LHCN-M2 (cell line): ENCODE measurements at places on chromosomes 11 and 22.

GRCh38 chr11:95505927-95506426, 275.0 kb upstream of the SESN3 start:
- no peak for DNase-seq

- no peak for DNase-seq
Observed at GRCh38 chr11:28887681-28888080, 779.5 kb downstream of the METTL15 start.

DNA sequence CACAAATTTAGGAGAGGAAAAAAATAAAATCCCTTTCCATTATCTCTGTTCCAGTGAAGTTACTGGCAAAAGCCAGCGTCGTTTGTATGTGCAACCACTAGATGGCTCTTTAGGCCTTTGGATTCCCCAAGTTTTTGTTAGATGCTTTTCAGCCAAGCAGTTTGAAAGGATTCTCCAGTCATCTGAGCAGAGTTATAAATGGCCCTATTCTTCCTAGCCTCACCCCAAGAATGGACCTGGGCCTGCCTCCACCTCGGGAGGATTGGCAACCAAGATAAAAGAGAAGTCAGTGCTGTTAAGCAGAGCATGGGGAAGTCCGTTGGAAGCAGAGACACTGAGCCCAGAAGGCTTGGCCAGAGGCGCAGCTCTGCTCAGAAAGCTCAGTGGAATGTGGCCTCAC, 15.4 kb downstream of the FAM181B start:
- peak; percentile 45 for DNase-seq

DNA sequence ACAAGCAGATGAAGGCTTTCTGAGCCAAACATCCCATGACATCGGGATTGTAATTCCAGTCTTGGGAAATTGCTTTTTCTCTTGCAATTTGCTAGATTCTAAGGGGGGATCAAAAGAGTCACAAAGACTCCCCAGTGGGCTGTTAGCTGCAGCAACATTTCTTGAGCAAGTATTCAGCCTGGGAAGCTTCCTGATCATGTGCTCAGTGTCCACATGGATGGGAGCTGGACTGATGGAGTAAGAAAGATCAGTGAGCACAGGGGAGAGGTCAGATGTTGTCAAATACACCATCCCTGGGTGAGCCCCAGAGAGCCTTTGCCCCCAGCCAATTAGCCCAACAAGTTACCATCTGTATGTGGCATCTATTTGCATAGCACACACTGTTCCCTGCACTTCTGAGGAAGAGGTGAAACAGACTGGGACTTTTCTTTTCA, 10.2 kb upstream of the GRK3 start:
- no peak for DNase-seq

- DNase-seq, result peak; percentile 59
Observed at GRCh38 chr11:61567286-61568061, 13.4 kb downstream of the SYT7 start.

DNA sequence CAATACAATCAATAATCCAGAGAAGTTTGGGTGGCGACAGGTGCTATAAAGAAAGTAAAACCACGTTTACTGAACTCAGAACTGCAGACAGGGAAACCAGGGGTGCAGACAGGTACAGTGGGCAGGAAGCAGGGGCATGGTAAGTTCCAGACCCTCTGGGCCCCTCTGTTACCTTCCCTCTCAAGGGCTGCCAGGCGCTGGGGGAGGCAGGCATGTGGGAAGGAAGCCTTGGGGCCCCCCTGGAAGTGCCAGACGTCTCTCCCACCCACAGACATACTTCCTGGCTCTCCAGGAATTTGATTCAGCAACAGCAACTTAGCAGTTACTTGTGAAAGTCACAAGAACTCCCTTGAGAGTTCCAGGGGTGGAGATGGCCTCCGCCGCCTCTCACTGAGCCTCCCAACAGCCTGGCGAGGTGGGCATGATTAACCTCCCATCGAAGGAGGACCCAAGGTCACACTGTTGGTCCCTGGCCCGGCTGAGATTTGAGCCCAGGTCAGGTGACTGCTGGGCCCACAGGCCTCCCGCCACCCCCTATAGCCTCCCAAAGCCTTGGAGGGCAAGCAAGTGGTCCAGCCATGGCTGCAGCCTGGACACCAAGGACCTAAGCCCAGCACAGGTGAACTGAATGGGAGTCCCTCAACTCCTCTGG, 14.1 kb upstream of the TSKU start:
- DNase-seq, result no peak

DNA sequence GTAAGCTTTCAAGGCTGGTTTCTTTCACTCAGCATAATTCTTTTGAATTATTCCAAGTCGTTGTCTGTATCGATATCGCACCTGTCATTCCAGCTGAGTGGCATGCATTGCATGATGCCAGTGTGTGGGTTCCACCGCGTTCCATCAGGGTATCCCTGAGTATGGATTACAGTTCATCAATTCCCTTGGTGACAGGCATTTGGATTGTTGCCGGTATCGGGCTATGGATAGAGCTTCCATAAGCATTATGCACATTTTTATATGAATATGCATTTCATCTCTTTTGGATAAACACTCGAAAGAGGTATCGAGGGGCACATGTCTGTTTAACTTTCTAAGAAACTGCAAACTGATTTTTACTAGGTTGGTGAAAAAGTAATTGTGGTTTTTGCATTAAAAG, 698.8 kb downstream of the BRD1 start:
- no peak for DNase-seq

DNA sequence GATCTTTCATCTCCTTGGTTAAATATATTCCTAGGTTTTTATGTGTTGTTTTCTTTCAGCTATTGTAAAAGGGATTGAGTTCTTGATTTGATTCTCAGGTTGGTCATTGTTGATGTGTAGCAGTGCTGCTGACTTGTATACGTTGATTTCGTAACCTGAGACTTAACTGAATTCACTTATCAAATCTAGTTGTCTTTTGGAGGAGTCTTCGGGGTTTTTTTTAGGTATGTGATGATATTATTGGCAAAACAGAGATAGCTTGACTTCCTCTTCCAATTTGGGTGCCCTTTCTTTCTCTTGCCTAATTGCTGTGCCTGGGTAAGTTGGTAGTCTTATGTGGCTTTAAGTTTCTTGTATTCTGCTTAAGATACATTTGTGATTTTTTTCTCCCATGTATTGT, 52.8 kb downstream of the CBL start:
- DNase-seq, result no peak

DNA sequence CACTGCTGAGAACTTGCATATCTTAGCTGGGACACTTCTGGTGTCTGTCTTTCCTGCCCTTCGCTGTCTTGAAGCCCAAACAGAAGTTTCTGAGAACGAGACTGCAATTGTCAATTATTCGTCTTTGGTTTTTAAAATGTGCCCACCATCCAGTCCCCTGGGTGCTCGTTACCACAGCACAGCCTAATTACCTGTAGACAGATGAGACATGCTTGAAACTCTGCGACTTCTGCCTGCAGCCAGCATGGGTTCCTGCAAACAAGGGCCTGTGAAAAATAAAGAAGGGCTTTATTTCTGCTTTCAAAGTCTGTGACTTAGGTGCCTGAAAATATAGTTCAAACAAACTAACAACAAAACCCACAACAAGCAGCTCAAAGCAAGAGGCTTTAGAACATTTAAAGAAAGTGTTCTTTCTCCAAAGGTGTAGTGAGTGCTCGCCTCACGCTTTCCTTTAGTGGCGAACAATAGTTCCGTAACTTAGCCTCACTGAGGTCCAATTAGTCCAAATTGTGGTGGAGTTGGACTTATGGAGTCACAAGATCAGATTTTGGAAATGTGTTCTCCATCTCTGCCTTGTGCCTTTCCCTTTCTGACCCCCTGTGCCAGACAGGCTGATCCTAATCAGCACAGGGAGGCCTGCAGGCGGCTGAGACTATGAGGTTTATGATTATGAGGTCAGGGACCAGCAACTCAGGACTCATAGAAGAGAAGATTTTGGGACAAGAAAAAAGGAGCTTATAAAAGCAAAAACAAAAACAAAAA, 20.4 kb upstream of the GRAMD1B start:
- no peak for DNase-seq
